CD14-positive monocyte (primary cell): ENCODE measurements at places on chromosomes 11 and 22.
A peak's percentile ranks its signal among the peaks of the same experiment; 100 is the strongest.

DNA sequence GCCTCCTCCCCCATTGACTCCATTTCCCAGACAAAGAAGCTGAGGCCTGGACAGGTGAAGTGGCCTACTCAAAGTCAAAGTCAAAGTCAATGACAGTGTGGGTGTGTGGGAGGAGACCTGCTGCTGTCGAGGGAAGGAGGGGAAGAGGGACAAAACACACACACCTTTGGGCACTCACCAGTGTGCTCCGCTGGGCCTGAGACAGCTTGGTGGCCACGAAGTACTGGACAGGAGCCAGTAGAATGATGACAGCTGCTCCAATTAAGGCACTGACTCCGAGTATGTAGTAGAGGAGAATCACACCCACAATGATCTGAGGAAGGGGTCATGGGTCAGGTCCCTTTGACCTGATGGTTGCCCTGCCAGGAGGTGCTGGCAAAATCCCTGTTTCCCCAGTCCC is 33.6 kb downstream of the ABCC8 start:
- DNase-seq = no peak

GRCh38 chr11:28999620-29000019 is 891.4 kb downstream of the METTL15 start:
- DNase-seq = no peak

DNA sequence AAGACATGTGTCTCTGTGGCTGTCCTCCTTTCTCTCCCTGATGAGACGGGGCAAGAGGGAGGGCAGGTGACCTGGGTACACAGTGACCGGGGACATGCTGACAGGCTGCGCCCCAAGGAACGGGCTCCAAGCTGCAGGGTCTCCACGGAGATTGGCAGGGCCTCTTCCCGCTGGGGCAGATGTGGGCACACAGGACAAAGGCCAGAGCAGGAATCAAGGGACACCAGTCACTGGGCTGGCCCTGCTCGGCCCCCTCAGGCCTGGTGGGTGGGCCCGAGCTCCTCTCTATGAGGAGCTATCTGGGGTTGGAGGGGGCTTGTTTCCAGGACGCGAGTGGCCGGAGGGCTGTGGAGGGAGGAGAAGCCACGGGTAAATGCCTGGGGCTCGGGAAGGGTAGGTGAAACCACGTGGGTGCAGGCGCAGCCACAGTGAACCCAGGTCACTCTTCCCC is 11.2 kb downstream of the PNPLA5 start:
- DNase-seq = no peak

GRCh38 chr22:25496396-25497064 is 67.9 kb upstream of the GRK3 start:
- DNase-seq = no peak

DNA sequence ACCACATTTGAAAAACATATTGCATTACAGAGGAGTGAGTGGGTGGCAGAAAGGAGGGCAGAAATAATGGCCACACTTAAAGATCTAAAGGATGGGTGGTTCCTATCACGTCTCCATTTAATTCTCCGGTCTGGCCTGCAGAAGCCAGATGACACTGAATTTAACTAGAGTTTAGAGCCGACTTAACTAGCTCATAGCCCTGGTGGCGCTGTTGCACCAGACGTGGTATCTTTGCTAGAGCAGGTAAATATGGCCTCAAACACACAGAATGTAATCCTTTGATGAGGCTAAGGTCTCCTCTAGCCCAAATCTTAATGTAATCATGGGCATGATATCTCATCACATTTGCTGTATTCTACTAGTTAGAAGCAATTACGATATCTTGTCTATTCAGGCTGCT is 51.5 kb upstream of the GAL start:
- DNase-seq = peak; percentile 15

DNA sequence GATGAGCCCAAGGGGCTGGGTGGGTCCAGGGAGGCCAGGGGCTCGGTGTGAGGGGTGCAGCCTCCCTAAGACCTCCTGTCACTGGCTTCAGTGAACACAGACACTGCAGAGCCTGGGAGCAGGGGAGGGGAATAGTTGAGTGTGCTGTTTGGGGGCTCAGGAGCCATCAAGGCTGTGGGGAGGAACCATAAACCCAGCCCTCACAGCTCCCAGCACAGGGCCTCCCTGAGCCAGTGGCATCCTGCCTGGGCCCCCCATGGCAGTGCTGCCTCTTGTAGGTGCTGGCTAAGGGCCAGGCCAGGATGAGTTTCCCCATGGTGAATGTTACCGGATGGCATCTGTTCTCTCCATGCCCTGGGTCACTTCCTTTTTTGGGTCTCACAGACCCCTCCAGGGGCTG is 25.5 kb downstream of the KCNJ5 start:
- DNase-seq = no peak

DNA sequence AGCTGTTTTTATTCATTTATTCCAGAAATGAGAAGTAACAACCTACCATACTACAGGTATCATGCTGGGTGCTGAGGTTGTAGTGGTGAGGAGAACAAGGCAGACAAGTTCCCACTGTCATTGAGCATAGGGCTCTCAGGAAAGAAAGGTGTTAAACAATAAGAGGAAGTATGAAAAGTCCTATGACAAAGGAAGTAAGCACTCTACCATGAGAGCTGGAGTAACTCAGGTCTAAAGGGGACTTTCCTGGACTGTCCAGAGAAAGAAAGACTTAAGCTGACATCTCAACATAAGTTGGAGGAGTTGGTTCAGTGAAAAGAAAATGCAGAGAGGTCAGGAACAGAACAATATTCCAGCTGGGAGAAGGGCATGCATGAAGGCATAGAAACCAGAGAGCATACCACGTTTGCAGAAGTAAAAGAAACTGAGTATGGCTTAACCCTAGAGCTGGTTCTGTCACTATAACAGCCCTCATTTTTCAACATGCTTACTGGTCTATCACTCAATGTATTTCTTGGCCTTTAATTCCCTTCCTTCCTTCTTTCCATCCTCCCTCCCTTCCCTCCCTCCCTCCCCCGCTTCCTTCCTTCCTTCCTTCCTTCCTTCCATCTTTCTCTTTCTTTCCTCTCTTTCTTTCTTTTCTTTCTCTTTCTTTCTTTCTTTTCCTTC is 137.8 kb upstream of the BDNF start:
- no peak for DNase-seq

DNA sequence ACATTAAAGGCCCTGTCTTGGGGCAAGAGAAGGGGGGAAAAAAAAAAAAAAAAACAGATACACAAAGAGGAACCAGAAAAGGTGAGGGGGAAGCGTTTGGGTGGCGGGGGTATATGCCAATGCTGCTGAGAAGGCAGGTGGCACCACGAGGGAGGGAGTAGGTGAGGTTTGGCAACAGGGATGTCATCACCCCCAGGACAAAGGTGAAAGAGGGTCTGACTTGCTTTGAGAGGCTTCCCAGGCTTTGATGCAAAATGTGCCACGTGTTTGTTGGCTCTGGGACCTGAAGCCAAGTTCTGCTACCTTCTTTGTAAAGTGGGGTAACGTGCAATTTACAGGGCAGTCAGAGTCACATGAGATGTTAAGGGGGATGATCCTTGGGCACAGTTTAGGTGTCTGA is 4.1 kb downstream of the YPEL1 start:
- DNase-seq = no peak

DNA sequence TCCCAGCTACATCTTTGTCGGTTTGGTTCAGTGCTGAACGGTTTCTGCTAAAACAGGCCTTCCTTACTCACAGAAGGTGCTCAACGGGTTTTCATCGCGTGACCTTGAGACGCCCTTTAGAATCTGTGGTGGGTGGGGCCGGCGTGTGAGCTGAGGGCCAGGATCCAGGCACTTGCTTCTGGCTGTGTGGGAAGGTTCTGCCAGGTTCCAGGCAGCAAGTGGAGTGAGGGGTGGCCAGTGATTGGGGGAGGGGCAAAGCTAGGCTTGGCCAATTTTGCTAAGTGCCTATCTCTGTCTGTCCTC is 35.2 kb downstream of the KCNJ4 start:
- DNase-seq = no peak

GRCh38 chr22:27719535-27720227 is 81.9 kb downstream of the MN1 start:
- peak; percentile 62 for DNase-seq

DNA sequence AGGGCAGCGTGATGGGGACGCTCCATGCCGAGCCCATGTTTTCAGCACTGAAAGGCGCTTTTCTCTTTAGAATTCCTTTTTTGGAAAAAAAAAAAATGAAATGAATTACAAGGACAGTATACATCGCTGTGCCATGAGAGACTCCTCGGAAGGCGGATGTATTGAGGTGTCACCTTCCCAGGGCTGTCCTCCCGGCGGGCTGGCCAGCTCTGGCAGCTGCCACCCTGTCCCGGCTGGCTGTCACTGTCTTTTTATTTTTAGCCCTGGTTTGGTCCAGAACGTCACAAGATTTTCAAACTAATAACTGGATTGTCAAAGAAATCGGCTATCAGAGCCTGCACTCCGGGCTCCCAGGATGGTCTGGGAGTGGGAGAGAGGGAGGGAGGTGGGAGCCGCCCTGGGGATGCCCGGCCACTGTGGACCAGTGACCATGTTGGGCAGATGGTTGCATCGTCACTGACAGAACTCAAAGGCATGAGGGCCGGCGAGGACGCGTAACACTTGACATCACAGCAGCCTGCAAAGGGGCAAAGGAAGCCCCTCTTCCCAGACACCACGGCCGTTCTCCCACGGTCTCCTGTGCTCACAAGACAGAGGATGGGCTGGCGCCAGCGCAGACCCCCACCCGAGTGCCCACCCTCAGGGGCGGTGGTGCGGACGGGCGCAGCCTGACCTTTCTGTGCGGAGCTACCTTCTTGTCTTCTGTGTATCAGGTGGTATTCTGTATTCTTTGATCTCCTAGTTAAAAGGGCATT is 392.9 kb downstream of the TBC1D22A start:
- no peak for DNase-seq

DNA sequence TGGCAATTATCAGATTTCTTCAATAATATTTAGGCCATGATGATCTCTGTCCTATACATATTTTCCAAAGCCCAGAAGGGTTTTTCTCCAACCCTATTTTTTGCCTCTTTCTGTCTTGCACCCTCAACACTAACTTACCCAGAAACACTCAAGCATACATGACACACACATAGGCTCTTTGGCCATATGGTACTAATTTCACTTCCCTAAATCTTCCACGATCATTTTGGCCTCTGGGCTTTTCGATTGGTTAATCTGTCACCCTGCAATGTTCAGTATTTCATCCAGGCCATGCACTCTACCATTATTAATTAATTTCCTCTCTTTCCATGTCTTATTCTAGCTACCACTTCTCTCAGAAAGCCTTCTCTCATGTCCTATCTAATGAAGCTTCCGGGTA is 59.8 kb downstream of the LUZP2 start:
- no peak for DNase-seq

DNA sequence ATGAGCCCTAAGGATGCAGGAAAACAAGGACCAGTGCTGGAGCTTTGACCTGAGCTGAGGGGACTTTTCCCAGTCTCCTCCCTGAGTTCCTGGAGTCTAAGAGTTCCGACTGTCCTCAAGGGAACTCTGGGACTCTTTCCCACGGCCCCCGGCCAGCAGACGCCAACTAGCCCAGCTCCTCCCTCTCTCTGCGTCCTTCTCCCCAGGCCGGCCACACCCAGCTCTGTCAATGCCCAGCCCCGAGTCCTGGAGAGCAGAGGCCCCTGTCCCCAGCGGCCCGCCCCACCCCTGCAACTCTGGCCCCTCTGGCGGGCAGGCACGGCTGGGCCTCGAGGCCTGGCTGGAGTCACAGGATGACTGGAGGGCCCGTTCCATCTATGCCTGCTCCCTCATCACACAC is 29.8 kb downstream of the NECTIN1 start:
- DNase-seq = no peak

DNA sequence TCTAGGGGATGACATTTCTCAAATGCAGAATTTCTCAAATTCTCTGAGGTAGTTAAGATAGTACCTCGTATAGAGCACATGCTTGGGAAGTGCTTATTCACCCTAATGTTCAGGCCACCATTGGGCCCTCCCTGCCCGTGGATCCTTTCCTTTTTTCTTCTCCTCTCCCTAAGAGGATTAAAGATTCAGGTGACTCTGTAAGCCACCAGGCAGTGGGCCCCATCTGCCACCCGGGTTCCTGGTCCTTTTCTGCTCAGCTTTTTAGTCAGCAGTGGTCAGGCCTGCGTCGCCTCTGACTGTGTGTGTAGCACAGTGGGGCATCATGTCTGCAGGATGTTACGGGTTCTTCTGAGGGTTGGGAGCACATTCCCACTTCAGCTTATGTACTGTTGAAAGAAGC is 7.2 kb downstream of the CEP164 start:
- DNase-seq = no peak

DNA sequence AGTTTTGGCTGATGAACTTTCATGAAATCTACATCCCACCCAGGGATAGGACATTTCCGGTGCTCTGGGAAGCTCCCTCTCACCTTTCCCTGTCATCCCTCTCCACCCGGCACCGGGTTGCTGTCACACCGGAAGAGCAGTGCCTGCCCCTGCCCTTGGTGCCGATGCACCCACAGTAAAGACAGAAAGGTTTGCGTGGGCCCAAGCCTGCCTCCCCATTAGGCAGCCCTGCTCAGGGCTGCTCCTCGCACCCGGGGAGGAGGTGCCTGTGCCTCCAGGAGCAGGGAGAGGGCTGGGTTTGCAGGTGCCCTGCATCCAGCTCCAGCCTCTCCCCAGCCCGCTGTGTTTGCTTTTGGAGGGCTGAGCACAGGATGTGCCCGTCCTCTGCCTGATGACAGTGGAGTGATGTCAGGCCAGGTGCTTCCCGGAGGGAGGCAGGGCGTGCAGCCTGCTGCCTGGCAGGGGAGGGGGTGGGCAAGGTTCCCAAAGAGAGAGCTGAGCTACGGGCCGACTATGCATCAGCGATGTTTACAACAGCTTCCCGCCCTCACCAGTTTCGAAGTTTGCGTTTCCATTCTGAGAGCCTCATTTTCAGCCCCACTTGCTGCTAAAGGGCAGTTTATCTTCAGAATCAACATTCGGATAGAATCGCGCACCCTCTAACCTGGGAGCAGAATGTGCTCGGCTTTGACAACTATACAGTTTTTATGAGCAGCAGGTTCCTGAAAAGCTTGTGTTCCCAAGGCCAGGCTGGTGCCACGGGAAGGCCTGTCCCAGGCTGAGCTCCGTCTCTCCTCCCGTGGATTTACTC is 83.2 kb upstream of the CLDN5 start:
- DNase-seq = no peak

DNA sequence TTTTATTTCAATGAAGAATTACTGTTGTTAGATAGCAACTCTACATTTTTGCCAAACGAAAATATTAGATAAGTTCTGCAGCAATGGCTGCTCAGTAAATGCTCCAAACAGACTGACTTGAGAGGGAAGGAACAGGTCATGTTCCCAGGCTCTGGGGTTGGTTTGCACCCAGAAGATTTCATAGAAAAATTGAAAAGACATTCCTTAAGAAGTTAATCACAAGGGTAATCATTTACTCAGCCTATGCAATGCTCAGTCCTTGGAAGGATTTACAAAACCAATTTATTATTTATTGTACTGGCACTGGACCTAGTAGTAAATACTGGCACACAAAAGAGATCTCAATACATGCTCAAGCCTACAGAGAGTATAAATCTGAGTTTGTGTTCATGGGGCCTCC is 179.1 kb upstream of the MTNR1B start:
- no peak for DNase-seq

DNA sequence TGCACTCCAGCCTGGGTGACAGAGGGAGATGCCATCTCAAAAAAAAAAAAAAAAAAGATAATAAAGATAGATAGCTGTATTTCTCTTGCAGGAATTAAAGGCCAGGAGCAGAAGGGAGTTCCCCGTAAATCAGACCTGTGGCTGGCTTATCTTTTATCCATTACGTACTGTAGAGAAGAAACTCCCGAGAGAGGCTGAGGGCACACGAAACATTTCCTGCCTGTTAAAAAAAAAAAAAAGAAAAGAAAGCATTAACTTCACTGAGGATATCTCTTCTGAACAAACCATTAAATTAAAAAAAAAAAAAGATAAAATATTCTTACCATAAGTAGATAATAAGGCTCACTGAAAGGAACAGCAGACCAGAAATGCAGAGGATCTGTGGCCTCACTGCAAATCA is 22.5 kb downstream of the P4HA3 start:
- DNase-seq = no peak

- no peak for DNase-seq
These were observed 41.5 kb upstream of the PPARA start for GRCh38 chr22:46108564-46109473.
